GM13976 (cell line): ENCODE measurements at places on chromosomes 16 and 17.

DNA sequence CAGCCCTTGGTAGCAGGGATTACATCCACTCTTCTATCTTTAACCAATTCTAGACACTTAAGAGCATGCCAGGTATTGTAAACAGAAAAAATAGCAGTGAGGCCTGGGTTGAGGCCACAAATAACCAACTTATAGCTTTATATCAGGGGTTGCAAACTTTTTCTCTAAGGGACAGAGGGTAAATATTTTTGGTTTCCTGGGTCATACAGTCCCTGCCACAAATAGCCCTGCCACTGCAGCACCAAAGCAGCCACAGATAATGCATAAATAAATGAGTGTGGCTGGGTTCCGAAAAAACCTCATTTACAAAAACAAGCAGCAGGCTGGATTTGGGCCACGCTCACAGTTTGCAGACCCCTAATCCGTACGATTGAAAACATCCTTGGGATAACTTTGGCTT is 46.7 kb downstream of the STAT3 start:
- DNase-seq = no peak

- no peak for DNase-seq
These were observed 1.4 kb downstream of the CARHSP1 start for GRCh38 chr16:8867216-8867931.

DNA sequence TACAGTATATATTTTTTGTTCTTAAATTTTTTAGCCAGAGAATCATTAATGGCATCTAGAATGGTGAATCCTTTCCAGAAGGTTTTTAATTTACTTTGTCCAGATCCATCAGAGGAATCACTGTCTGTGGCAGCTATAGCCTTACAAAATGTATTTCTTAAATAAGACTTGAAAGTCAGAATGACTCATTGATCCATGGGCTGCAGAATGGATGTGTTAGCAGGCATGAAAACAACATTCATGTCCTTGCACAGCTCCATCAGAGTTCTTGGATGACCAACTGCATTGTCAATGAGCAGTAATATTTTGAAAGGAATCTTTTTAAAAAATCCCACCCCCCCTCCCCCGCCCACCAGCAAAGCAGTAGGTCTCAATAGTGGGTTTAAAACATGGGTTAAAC is 51.4 kb downstream of the CACNG1 start:
- DNase-seq = no peak

DNA sequence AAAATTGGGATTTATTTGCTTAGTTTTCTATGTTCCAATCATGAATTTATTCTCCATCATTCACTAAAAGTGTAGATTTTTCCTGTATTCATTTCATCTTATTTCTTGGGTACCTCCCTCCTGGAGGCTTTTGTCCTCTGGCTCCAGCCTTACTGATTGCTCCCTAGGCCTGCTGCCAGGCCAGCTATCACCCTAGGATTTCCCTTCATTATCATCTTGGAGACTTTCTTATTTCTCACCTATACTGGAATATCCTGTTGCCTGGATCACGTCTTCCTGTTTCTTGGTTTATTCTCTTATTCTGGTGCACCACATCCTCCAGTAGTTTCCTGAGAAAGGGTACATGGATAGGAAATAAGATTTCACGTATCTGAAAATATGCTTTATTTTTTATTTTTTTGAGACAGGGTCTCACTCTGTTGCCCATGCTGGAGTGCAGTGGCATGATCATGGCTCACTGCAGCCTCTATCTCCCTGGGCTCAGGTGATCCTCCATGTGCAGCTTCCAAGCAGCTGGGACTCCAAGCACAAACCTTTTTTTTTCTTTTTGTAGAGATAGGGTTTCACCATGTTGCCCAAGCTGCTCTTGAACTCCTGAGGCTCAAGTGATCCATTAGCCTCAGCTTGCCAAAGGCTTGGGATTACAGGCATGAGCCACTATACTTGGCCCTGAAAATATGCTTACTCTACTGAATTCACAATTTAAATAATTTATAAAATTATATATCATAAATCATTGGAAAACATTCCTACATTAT is 13.3 kb upstream of the KPNB1 start:
- DNase-seq = no peak

- no peak for DNase-seq
These were observed 35.6 kb upstream of the MNT start for GRCh38 chr17:2436316-2436905.

DNA sequence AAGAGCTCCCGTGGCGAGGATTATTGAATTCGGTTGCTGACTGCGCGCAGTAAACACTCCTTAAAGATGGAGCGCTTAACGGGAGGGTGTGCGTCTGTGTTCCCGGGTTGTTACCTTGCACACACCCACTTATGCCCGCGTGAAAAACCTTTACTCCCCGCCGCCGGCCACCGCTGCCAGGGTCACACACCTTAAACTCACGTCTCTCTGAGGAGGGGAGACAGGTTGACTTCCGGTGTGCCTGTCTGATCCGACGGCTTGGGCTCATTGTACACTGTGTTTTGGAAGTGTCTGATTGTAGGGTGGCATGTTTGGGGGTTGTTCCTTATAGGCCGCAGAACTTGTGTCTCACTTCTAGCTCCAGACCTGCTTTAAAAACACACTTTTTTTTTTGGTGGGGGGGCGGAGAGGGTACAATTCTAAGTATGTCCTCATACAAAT is 66.8 kb downstream of the KPNA2 start:
- peak; percentile 26 for DNase-seq

DNA sequence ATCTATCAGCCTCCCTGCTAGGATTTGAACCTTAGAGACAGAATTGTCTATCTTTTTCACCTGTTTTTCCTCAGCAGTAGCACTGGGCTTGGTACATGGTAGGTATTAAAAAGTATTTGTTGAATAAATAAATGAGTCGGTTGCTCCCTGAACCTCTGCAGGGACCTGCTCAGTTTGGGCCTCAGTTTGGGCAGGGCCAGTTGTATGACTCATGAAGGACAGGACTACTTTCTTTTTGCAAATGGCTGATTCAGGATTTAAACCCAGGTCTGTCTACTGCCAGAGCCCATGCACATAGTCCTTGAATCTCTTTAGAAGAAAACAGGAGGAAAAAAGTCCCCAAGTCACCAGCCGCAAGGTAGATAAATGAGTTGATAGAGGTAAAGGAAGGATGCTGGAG is 3.1 kb downstream of the MMP2 start:
- no peak for DNase-seq

DNA sequence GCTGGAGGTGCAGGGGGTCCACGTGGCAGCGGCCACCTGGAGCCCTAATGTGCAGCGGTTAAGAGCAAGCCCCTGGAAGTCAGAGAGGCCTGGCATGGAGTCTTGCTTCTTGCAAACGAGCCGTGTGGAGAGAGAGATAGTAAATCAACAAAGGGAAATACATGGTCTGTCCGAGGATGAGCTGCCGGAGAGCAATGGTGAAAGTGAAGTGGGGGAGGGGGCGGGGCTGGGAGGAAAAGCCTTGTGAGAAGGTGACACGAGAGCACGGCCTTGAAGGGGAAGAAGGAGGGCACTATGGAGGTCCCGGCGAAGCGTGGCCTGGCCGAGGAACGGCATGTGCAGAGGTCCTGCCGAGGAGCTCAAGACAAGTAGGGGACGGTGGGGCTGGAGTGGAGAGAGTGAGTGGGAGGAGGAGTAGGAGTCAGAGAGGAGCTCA is 6.0 kb upstream of the SERPINF1 start:
- no peak for DNase-seq

DNA sequence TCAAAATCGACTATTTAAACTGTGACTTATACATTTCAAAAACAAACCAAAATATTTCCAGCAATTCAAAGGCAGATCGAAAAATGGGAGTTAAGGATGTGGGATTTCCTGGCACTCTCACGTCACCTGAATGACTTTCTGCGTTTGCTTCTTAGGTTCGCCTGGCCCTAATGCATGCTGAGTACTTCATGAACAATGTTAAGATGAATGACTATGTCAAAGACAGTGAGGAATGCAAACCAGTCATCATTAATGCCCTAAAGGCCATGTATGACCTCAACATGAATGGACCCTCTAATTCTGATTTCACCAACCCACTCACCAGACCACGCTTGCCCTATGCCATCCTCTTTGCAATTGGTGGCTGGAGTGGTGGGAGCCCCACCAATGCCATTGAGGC is 7.3 kb downstream of the KLHL10 start:
- no peak for DNase-seq

- peak; percentile 83 for DNase-seq
These were observed 20.1 kb downstream of the CD7 start for GRCh38 chr17:82297280-82297713.
